ENCODE measurements at places on chromosomes 7 and 10.

- no peak for DNase-seq
Observed at GRCh38 chr7:6385110-6385781, 62.5 kb downstream of the DAGLB start.

DNA sequence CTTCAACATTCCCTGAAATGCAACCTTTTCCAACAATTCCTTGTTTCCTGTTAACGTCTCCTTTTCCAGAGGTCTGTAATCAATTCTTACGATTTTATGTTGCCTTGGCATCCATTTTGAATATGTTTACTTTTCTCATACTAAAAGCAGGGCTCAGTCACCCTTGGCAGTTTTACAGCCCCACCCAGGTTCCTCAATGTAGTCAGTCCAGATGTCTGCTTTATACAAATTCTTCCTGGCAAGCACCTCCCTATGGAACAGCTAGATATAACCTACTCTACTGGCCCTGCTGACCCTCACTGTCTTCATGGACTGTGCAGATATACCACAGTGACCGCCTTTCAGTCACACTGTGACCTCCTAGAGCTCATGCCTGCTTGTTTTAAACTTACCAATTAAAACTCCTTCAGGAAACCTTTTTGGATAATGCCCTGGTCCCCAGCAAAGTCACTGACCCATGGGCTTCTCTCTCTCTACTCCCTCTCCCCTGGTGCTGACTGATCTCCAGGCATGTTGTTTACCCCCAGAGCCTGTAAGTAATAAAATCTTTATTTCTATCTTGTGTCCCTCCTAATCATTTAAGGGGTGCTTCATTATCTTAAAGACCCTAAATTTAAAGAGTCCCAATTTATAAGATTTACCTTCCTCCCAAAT lies 147.1 kb upstream of the STEAP1 start:
- DNase-seq: no peak

DNA sequence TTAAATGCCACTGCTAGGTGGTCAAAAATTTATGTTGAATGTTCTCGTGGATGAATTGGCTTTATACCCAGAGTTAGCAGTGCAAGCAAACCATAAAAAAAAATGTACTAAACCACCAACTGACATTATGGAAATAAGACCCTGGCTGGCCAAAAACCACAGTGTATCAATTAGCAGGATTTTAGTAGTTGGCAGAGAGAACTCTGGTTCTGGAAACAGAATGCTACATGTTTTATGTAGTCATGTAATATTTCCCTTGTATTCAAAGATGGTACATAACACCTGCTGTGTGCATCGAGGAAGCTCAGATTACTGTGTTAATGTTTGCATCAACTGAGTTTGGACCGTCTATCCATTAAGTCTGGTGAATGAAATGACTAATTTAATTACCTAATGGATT lies 618.5 kb downstream of the CCSER2 start:
- DNase-seq: no peak

DNA sequence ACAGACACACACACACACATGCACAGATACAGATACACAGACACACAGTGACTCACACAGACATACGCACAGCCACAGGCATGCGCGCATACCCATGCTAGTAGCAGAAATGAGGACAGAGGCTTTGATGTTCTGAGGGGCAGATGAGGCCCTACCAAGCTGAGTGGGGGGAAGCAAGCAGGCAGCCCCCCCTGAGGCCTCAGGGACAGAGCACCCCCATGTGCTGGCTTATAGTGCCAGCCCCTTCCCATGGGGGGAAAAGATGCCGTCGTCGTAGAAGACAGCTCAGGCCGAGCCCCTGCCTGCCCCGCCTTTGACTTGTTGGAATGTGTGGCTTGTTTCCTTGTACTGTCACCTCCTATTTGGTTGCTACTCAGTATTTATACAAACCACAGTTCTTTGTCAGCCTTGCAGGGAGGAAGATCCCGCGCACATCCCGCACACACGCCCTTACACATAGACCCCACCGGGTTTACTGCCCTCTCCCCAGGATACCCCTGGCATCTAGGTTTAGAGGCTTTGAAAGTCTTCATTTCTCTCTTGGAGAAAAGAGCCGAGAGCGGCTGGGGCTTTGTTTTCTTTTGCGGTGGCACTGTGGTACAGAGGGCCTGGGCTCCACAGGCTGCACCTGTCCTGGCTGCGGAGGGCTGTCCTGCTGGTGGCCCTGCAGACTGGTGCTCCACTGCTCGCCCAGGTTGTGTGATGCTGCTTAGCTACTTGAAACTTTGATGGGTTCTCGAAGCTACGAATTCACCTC lies 112.5 kb downstream of the DOCK1 start:
- no peak for DNase-seq

DNA sequence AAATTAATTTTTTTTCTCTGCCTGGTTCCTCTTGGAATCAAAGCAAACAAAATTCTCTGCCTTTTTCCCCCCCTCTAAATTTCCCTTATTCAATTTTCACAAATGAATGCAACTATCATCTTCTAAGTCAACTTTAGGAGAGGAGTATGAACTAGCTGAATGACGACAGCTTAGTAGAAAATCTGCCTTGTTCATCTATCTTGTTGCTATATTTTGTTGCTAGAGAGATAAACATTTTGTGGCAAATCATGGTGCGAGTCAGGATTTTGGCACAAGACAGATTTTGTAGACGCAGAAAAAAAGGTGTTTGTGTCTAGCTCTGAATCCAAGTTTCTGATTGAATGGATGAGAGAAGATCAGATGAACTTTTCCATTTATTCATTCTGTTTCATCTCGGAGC lies 81.0 kb upstream of the FZD8 start:
- DNase-seq: no peak

DNA sequence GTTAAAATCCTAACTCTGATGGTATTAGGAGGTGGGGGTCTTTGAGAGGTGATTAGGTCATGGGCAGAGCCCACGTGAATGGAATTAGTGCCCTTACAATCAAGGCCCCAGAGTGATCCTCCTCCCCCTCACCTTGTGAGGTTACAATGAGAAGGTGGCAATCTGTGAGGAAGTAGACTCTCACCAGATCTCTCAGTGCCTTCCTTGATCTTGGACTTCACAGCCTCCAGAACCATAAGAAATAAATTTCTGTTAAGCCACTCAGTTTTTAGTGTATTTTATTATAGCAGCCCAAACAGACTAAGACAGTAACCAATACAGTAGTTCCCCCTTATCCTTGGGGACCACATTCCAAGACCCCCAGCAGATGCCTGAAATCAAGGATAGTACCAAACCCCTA lies 32.0 kb downstream of the STRA8 start:
- no peak for DNase-seq

- DNase-seq: no peak
Observed at GRCh38 chr7:105828141-105828540, 48.3 kb downstream of the ATXN7L1 start.

GRCh38 chr10:8803992-8804391 lies 749.5 kb downstream of the GATA3 start:
- DNase-seq: no peak

DNA sequence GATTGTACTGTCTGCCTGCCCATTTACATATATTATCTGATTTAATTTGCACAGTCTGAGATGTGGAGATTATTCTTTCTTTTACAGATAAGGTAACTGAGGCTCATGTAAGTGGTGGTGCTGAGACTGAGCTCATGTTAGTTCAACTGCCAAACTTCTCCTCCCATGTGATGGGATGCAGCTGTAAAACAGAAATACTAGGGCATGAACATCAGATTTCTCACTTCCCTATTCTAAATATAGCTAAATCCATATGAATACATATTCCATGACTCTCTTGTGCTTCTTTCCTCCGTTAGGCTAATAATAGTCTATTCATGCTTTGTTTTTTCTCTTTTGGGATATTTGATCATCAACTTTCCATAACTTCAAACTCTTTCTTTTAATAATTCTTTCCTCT lies 84.7 kb downstream of the PTPRZ1 start:
- no peak for DNase-seq

DNA sequence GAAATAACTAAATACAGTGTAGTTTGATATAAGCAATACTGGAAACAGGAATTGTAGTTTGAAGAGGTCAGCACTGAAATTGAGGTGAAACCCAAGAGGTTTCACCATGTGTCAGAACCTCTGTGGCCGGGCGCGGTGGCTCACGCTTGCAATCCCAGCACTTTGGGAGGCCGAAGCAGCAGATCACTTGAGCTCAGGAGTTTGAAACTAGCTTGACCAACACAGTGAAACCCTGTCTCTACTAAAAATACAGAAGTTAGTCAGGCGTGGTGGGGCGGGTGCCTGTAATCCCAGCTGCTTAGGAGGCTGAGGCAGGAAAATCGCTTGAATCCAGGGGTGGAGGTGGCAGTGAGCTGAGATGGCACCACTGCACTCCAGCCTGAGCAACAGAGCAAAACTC lies 13.7 kb downstream of the AHCYL2 start:
- DNase-seq: no peak

- no peak for DNase-seq
Observed at GRCh38 chr10:114519756-114520293, 115.5 kb upstream of the AFAP1L2 start.

DNA sequence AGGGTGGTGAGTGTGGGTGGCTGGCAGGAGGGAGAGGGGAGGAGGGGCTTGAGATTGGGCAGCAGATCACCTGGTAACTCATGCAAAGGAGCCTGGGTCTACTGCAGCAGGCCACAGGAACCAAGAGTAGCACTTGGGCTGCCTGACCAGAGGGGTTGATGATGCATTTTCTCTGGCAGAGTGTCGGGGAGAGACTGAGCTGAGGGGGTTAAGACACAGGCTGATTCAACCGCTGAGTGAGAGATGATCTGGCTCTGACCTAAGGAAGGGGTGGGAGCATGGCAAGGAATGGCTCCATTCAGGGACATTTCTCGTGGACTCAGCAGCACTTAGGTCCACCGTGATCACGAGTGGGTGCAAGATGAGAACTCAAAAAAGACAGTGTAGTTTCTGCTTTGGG lies 115.5 kb upstream of the STK17A start:
- DNase-seq: no peak

DNA sequence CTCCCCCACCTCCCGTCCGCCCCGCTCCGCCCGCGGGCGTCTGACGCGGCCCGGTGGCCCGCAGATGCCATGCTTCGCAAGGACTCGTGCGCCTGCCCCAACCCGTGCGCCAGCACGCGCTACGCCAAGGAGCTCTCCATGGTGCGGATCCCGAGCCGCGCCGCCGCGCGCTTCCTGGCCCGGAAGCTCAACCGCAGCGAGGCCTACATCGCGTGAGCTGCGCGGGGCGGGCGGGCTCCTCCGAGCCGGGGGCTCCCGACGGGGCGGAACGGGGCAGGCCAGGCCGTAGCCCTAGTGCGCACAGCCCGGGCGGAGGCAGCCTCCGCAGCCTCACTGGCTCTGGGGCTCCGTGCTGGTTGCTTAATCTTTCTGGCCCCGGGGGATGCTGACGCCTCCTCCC lies 2.8 kb downstream of the ASIC3 start:
- peak; percentile 44 for DNase-seq

GRCh38 chr7:47384755-47385535 lies 197.0 kb downstream of the TNS3 start:
- no peak for DNase-seq

DNA sequence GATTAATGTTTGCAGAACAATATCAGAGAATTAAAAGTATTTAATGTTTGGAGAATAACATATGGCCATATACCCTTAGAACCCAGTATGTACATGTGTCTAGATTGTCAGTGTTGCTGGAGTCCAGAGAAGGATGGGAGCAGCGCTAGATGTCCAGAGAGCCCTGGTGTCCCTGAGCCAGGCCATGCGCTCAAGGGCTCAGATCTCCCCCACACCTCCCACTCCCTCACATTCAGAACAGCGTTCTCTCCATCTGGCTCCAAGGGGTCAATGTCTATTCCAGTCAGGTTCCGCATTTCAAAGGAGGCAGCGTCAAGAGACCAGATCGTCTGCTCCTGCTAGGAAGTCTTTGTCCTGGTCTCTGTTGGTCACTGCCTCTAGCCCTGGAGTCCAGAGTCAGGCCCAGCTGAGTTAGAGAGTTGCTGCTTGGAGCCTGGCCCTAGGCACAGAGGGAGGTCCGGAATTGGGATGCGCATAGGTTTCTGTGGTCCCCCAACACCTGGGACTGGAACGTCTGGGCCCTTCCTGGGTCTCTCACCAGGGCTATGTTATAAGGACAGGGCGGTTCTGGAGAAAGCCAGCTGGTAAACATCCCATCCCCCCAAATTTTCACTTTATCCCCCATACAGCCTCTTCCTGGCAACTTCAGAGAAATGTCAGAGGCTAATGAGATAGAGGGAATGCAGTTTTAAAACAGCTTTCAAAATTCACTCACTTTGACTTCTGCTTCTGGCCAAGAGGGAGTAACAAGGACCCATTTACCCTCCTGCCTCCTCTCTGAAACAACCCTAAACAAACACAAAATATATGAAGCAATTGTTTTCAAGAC lies 6.5 kb upstream of the WDR86 start:
- no peak for DNase-seq
